ENCODE measurements at places on chromosomes 1 and 21.

DNA sequence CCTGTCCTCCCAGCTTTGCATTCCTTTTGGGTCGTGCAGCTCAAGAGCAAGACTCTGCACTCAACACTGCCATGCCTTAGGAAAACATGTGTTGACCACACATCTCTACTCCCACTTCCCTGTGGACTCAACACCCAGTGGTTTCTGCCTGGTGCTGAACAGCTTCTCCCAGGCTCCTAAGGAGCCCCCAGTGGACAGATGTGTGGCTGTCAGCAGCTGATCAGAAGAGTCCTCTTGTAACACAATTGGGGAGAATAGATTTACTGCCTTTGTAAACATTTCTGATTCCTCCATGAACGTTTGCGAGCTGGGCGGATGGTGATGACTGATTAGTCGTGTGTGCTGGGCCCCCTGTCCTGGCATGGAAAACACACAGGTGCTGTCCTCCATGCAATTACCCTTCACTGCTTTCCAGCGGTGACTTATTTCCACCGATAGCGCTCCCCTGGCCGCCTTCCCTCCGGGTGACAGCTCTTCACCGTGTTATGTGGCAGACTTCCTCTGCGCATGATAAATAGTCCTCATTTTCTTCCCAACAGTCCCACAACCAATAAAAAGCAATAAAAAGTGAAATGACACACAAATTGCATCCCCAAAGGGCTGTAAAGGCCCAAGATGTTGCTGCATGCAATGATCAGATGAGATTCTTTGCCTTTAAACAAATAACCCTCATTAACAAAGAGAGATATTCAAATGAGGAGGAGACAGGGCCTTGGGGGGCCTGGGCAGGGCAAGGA lies 249.4 kb upstream of the AJAP1 start:
- no peak for DNase-seq

- no peak for DNase-seq
These were observed 9.9 kb downstream of the PHTF1 start for GRCh38 chr1:113749402-113749801.

DNA sequence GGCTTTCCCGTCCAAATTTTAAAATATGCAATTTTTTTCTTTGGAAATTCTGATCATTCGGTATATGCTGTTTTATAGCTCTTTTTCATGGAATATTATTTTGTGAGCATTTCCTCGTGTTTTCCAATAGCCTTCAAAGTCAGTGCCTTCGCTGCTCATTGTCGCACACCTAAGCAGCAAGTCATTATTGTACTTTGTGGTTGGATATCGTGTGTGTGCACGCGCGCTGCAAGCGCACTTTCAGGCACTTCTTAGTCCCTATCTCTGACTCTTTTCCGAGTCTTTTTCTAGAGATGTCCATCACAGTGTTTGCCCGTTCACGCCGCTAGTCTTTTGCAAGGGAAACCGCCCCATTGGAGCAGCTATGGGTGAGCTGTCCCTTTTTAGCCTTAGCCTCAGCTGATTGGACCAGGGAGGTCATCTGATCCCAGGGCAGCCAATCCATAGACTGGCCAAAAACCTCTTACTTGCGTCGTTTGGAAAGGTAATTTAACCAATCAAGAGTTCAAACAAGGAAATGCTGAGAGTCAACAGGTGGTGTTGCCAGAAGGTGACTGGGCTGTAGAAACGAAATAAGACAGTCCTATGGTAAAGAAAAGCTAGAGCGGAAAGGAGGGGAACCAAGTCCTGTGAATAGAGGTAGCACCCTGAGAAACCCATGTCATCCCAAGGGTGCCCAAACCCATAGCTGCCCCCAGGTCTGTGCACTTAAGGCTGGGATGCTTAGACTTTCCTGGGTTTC lies 710 bp upstream of the HYI start:
- DNase-seq: peak; percentile 26

DNA sequence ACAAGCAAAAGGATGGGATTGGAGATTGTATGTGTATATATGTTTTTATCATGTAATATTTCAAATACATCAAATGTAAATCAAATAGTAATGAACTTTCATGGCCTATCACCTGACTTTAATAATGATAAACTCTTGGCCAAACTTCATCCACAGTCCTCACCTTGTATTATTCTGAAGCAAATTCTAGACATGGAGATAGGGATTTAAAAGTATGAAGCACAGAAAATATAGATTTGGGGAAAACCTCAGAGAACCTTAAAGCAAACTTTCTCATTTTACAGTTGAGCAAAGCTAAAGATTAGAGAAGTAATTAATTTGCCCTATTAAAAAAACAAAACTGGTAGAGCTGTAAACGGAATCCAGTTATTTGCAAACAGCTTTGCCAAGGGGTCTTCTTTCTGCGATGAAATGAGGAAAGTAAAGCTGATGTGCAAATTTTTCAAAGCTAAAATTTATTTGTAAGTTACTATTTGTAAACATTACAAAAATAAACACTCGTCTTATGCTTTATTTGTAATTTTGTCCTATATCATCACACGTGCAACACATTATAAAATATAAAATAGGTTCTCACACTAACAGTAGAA lies 19.9 kb upstream of the KIF14 start:
- DNase-seq: no peak

- no peak for DNase-seq
These were observed 3.5 kb downstream of the SLC66A1 start for GRCh38 chr1:19315378-19316198.

DNA sequence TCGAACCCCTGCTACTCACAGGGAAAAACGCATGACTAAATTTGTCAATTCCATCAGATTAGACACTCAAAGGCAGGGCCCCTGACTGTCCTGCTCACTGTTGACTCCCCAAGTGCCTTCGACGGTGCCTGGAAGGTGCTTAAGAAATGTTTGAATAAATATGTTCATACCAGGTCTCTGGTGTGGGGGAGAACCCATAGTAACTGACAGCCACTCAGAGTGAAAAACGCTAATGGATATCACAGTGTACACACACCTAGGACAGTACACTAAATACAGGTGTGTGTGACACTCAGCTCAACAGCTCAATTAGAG lies 39.7 kb upstream of the WASF2 start:
- DNase-seq: no peak

DNA sequence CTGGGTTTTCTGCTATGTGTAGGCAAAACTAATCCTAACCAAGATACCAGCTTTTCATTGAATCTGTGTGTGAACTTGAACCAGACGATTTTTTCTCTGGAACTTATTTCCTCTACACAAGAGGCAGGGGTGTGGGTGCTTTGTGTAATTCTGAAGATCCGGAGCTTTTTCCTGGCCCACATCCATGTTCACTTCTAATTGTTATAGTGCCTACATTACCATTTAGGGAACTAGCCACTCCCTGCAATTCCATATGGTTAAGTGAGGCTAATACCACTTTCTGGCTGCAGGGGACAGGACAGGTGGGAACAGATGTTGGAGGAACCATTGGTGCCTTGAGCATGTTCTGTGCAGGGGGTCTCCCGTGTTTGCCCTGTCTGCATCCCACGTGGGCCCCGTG lies 83.4 kb upstream of the FMN2 start:
- DNase-seq: no peak

DNA sequence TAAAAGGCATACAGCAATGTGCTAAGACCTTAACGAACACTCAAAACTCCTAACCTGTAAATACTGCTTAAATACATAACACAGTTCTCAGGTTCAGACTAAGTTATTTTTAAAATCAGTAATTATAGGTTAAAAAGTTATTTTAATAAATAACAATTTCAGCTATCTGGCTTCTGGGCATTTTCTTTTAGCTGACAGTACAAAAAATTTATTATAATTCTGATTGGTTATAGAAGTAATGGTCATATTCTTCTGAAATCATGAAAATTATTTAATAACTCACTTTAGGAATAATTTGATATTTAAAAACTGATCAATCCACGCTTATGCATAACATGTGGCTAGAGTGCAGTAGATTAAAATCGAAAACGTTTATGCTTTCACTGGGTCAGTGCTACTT lies 10.7 kb downstream of the RGS18 start:
- no peak for DNase-seq

DNA sequence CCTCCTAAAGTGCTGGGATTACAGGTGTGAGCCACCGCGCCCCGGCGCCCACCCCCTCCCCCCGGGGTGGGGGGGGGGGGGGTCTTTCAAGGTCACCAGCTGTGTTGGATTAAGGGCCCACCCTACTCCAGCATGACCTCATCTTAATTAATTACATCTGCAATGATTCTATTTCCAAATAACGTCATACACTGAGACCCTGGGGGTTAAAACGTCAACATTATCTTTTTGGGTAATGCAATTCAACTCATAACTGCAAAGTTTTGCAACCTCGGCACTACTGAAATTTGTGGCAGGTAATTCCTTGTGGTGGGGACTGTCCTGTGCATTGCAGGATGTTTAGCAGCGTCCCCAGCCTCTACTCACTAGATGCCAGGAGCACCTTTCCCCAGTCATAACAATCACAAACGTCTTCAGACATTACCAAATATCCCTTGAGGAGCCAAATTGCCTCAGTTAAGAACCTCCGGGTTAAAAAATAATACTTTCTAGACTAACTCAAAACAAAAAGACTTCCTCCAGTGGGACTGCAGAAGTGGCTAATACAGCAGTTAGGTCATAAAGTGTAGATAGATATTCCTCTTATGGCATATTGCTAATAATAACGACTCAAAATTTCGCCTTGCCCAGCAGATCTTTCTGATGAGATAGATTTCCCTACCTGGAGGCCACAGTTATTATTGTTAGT lies 233.0 kb upstream of the KAZN start:
- DNase-seq: no peak

GRCh38 chr1:7374563-7375160 lies 396.4 kb upstream of the VAMP3 start:
- no peak for DNase-seq

DNA sequence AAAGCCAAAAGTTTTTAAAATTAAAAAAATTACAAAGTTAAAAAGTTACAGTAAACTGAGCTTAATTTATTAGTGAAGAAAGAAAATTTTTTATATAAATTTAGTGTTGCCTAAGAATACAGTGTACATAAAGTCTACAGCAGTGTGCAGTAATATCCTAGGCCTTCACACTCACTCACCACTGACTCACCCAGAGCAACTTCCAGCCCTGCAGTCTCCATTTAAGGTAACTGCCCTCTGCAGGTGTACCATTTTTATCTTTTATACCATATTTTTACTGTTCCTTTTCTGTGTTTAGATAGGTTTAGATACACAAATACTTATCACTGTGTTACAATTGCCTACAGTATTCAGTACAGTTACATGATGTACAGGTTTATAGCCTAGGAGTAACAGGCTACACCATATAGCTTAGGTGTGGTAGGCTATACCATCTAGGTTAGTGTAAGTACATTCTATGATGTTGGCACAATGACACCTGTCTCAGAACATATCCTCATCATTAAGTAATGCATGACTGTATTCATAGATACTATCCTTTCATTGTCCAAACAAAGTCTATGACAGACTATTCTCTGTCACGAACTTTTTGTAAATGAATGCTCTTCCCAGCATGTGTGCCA lies 78.6 kb upstream of the PBX1 start:
- DNase-seq: no peak
